HS-5 (cell line): ENCODE measurements at places on chromosomes 2 and 18.

GRCh38 chr2:145875016-145875415 lies 1355.1 kb upstream of the ZEB2 start:
- no peak for DNase-seq

DNA sequence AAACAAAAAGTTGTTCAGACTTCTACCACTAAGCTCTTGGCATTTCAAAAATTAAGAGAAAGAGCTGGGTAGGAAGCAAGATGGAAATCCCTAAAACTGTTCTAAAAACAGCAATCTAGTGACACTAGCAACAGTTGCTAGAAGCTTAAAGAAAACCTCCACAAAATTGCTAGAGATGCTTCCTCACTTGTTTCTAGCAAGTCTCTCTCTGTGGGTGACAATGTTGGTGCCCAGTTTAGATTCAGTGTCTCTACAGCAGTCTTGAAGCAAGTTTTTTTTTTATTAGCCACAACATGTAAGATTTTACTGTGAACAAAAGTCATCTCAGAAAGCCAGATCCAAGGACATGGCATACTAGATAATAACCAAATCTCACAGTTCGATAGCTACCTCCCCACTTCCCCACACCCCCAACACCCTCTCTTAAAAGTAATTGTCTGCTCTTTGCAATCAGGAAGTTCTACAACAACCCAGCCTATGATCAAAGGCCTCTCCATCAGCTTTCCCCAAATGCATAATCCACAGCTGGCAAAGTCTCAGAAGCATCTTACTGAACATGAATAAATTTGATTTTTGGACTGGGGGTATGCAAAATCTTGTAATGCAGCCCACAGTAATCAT lies 70.0 kb downstream of the ANKRD44 start:
- DNase-seq = no peak

- no peak for DNase-seq
These were observed 84.0 kb downstream of the SH3RF3 start for GRCh38 chr2:109212836-109213563.

DNA sequence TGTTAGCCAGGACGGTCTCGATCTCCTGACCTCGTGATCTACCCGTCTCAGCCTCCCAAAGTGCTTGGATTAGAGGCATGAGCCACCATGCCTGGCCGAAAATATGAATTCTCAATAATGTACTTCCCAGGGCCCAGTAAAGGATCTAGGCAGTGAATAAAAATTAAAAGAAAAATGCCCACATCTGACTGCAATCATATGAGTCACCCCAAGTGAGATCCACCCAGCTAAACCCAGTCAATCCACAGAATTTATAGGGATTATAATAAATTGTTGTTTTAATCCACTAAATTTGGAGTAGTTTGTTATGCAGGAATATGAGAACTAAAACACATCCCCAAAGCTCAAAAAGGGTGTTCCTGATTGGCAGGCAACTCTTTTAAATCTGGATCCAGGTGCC lies 93.5 kb upstream of the STK39 start:
- no peak for DNase-seq

GRCh38 chr2:68098291-68098797 lies 35.5 kb upstream of the C1D start:
- no peak for DNase-seq

DNA sequence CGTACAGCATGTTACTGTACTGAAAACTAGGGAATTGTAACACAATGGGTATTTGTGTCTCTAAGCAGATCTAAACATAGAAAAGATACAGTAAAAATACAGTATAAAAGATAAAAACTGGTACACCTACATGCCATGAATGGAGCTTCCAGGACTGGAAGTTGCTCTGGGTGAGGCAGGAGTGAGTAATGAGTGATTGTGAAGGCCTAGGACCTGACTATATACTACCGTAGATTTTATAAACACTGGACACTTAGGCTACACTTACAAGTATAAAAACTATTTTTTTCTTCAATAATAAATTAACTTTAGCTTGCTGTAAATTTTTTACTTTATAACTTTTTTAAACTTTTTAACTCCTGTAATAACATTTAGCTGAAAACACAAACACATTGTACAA lies 324.4 kb upstream of the TNP1 start:
- no peak for DNase-seq

GRCh38 chr2:120546048-120546864 lies 189.4 kb upstream of the GLI2 start:
- peak; percentile 86 for DNase-seq

DNA sequence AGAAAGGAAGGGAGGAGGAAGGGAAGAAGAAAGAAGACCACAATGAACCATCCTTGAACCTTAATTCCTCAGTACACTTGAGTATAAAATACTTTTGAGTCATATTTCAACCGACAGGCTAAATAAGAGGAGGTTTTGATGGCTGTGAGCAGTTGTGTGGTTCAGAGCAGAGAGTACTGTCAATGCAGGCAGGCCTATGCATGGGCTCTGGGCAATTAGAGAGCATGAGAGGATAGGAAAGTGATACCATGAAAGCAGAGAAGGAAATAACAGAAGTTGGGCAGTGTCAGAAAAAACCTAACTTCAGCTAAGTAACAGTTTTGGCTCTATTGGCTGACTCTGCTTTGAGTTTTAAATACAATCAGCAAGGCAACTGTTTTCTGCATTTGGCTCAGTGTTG lies 123.6 kb upstream of the STK17B start:
- DNase-seq = no peak

DNA sequence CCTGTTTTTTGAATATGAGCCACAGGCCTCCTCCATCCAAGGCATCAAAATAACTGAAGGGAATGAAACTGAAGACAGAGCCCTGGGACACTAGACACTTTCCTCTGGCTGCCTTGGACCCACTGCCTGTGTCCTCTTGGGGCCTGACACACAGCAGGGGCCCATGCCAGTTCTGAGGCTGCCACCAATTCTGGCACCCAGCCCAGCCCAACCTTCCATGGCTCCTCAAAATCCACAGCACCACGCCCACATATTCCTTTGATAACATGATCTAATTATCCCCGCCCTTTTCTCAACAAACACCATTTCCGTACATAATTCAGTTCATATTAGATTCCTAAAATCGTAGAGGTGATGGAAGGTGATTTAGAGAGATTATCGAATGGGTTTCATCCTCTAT lies 64.2 kb downstream of the EMX1 start:
- DNase-seq = no peak

- no peak for DNase-seq
These were observed 20.8 kb upstream of the MAL start for GRCh38 chr2:95004711-95005110.

GRCh38 chr2:25125976-25126375 lies 42.4 kb downstream of the POMC start:
- DNase-seq = no peak

DNA sequence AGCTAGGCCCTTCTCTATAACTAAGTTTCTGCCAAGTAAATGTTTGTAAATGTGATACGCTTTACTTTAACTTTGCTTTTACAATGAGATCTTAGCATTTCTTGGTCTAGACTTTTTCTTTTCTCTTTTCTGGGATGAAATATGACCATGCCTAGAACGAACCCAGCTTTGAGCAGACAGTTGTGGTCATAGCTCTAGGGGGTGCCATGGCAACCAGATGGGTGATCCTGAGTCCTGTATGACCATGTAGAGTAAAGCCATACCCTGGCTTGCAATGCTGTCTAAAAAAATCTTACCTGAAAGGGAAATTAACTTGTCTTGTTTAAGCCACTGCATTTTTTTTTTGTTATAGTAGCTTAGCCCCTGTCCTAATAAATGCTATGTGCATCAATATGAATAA lies 956.3 kb downstream of the SLC4A3 start:
- DNase-seq = no peak

DNA sequence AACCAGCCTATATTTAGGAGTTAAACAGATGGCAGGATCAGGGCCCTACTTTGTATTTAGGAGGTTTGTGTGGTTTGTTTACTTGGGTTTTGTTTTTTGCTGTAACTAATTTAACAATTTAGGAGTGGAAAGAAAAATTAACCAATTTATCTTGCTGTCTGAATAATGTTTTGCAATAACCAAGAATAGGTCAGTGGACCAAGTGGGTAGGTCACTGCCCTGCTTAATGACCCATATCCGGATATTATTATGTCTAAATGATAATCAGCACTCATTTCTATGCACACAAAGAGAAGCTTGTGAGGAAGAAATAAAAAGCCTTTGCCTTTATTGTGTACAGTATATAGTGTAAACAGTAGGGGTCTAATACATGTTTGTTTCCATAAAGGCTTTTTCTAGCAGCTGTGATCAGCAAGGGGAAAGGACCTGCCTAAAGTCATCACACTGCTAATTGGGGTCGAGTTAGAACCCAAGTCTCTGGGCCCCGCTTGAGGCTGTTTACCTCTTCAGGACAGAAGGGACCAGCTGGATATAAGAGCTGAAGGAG lies 76.6 kb downstream of the TGOLN2 start:
- no peak for DNase-seq

DNA sequence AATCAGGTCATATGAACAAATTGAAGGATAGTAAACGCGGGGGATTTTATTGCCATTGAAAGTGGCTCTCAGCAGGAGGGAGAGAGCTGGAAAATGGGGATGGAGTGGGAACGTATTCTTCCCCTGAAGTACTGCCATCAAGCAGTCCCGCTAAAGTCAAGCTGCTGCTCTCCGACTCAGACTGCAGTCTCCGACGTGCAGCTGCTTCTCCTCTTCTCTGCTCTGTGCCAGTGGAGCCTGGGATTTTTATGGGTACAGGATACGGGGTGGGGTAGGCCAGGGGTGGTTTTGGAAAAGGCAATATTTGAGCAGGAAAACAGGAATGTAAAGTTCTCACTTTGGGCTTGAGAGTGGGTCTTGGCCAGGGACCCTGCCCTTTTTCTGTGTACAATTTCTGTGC lies 33.0 kb downstream of the KCTD18 start:
- DNase-seq = no peak

GRCh38 chr2:24225499-24226242 lies 50.8 kb downstream of the FAM228A start:
- DNase-seq = no peak

GRCh38 chr2:181662287-181662686 lies 5.4 kb upstream of the CERKL start:
- DNase-seq = no peak

- DNase-seq = no peak
These were observed 265.5 kb downstream of the PTH2R start for GRCh38 chr2:208671886-208672680.

- DNase-seq = no peak
These were observed 49.4 kb downstream of the AOX1 start for GRCh38 chr2:200635251-200635650.

DNA sequence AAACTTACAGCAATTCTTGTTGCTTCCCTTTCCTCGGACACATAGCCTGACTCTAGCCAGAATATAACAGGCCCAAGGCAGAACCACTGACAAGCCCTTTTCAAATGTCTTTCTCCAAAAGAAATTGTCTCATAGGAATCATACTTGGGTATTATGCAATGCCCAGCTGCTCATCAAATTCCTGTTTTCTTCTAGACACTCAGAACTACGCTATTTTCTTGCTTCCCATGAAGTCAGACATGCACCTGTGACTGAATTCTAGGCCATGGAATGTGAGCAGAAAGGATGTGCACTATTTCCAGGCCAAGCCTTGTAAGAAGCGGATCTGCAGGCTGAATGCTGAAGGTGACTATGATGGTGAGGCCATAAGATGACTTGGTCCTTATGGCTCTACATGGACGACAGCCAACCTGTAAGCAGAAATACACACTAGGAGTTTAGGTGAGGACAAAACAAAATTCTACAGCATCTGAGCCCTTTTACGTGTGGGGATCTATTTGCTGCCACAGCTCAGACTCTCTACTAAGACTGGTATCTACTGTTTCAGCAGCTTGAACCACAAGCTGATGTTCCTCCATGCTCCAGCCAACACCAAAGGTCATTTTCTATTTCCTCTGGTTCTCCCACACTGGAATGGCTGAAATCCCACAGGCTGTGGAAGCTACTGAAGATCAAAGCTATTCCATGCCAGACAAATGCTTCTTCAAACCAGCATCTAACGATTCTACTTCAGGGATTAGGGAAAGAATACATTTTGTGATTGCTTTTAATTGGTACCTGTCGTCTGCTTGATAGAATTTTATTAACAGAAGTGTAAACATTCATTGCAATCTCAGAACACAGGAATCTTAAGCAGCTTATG lies 378.7 kb downstream of the RBM43 start:
- no peak for DNase-seq

DNA sequence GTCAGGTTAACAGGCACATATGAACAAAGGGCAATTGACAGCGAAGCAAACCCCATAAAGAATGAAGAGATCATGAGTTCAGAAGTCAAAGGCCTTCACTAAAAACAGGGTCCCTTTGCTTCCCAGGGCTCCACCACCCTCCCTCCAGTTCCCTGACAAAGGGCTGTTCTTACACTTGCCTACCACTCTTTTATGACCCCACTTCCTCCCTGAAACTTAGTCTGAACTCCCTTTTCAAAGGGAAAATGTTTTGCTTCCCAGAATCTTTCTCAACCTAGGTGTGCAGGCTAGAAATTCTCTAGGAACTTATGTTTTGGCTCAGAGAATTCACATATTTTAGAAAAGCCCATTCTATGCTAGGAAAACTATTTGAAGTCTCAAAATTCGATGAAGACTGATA lies 86.0 kb upstream of the ITGA4 start:
- no peak for DNase-seq

DNA sequence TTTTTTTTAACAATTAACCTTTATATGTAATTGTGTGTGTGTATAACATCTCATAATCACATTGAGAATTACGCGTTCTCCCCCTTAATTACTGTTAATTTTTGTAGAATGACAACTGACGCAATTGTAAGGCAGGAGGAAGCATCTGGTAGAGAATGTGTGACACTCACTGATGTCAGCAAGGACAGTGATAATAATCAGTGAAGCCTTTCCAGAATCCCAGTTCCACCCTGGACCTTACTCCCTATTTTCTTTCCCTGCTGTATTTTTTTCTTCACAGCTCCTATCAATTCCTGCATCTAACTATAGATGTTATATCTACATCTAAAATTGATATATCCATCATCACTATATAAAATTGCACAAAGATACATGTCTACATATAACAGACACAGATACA lies 16.1 kb upstream of the STRN start:
- DNase-seq = no peak

GRCh38 chr2:82875858-82876257 lies 1583.2 kb downstream of the SUCLG1 start:
- DNase-seq = no peak

GRCh38 chr2:10231551-10232085 lies 71.1 kb upstream of the HPCAL1 start:
- no peak for DNase-seq
